ENCODE measurements at places on chromosomes 2 and 18.

GRCh38 chr2:23694058-23695045, 232.6 kb downstream of the ATAD2B start:
- no peak for DNase-seq

DNA sequence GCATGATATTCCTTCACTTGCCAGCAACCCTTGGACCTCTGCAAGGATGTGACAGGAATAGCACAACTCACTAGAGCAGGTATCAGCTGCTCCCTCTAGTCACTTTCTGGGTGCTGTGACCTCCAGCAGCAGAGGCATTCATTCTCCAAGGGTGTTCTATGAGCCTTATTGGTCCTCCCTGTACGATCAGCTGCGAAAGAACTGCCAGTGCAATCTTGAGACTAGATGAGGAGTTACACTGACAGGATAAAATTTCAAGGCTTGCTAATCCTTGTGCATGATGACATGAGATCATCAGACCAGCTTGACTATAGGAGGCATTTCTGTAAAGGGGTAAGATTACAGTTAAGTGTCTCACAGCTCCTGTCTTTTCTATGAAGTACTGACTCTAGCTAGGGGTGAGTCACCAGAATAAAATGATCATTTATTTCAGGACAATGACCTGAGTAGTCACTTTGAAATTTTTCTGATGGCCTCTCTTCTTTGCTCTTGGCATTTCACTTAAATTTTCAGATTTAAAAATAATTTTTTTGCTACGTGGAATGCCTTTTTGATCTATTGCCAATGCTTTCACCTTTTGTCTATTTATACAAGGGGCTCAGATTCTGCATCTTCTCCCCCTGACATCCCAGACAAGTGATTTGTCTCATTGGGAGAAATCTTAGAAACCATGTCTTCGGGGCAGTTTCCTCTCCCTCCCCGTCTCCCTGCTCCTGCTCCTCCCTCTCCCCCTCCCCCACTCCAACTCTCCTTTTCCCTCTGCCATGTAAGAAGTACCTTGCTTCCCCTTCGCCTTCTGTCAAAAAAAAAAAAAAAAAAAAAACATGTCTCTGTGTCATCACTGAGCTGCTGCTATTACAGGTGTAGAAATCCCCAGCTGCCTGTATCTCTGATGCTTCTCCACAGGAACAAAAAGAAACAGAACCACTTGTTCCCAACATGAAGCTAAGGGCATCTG, 49.2 kb upstream of the FRZB start:
- DNase-seq: peak; percentile 29

- no peak for DNase-seq
Observed at GRCh38 chr18:73840319-73840945, 307.2 kb downstream of the FBXO15 start.

- no peak for DNase-seq
Observed at GRCh38 chr2:239163688-239164334, 237.0 kb downstream of the HDAC4 start.

DNA sequence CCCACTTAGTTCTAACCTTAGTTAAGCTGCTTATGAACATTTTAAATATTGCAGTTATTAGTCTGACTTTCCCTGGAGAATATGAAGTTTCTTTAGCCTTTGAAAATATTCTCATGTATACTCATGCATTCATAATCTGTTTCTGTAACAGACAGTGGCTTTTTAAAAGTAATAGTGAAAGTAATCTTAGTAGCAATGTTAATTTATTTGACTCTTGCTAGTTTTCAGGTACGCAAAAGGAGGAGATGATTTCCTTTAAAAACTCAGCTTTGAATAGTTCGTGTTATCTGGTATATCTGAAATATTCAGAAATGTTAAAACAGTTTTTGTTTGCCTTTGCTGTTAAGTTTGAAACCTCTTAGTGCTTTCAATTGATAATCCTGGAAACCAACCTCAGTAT, 3.8 kb downstream of the ANKRD12 start:
- DNase-seq: no peak

DNA sequence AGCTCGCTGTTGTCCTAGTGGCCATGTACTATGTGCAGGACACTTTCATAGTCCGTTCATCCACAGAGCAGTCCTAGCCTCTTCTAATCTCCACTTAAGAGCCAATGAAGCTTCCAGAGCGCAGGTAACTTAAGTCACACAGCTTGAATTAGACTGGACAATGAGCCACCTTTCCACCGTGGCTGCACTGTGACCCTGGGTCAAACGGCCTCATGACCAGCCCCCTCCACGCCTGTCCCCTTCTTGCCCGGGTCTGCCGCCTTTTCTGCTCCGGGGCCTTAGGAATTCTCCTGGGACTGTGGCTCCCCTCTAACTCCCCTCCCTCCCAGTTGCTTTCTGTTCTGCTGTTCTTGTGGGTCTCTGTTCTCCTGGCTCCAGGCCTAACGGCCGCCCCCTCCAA, 8.4 kb upstream of the PRKCE start:
- no peak for DNase-seq

DNA sequence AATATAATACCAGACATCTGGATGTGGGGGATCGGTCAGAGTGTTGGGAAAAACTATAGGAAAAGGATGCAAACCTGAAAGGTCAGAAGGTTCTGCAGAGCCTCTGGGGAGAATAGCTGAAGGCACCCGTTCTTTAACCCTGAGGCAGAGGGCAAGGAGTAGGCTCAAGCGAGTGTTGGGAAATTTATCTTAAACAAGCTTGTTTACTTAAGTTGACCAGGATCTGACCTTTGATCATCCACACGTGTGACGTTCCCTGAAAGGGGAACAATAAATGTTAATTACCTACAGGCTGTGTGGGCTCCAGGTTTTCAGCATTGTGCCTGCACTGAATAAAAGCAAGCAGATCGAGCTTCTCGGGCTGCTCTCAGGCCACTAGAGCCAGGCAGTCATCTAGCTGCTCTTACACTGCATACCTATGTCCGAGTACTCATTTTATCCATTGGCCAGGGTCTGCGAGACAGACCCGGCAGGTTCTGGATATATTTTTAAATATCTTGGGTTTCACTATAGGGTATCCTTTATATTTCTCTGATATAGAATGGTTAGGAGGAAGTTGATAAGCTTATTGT, 400.6 kb upstream of the CHST9 start:
- DNase-seq: no peak

Data from NCI-H82 (cell line).